ENCODE measurements at places on chromosomes 12 and 14. TPM values are rescaled to one million over a fixed set of nuclear protein-coding genes. Genes with fewer than 3 reads are reported as not detected.

The MTHFD1 gene
- 84.6 TPM for polyA plus RNA-seq

The OTUB2 gene
- 0.26 TPM for polyA plus RNA-seq

The TMEM30B gene
- not detected for polyA plus RNA-seq

The ZNF891 gene
- polyA plus RNA-seq = 1.3 TPM

The APPL2 gene
- 8.6 TPM for polyA plus RNA-seq

The BHLHE41 gene
- polyA plus RNA-seq = not detected

The DPPA3 gene
- not detected for polyA plus RNA-seq

The BCL2L14 gene
- not detected for polyA plus RNA-seq

The ASIC1 gene
- polyA plus RNA-seq = 1.2 TPM

The CLEC14A gene
- not detected for polyA plus RNA-seq

The ARHGAP9 gene
- 10.2 TPM for polyA plus RNA-seq

The OR4E2 gene
- polyA plus RNA-seq = not detected

The EPYC gene
- not detected for polyA plus RNA-seq

The TMEM233 gene
- polyA plus RNA-seq = 0.17 TPM

The SERPINA10 gene
- polyA plus RNA-seq = not detected

The BMAL2 gene
- polyA plus RNA-seq = 0.13 TPM

The CLEC4C gene
- polyA plus RNA-seq = not detected

The POTEG gene
- not detected for polyA plus RNA-seq

GRCh38 chr14:101905614-101906013, 58.8 kb upstream of the DYNC1H1 start:
- no peak for DNase-seq

DNA sequence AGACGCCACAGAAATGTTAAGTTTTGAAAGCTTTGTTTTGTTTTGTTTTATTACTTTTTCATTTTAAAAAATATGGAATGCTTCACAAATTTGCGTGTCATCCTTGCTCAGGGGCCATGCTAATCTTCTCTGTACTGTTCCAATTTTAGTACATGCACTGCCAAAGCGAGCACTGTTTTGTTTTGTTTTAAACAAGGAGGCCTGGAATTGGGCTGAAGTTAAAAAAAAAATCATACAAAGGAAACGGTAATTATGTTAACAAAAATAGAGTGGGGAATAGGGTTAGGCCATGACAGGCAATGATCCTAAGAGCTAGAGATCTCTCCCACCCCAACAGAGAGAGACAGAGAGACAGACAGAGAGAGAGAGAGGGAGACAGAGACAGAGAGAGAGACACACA, 57.0 kb downstream of the ZFP36L1 start:
- no peak for DNase-seq

GRCh38 chr14:61160798-61161197, 120.3 kb downstream of the TMEM30B start:
- no peak for DNase-seq

DNA sequence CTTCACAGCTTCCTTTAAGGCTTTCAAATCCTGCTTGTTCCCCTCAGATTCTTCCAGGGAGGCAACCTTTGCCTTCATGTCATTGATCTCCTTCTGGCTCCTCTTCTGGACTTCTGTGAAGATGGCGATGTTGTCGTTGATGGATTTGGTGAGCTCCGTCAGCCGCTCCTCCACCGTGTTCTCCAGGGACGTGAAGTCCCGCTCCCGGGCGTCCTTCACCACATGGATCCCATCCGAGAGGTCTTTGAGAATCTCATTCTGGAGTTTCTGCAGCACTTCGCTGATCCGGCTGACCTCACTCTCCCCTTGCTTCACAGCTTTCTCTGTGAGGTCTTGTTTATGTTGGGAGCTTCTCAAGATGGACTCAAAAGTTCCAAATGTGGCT, 7.9 kb downstream of the CKAP4 start:
- DNase-seq = no peak

- DNase-seq = no peak
Measured at GRCh38 chr14:87014856-87015255, 978.1 kb downstream of the GALC start.

GRCh38 chr14:100446572-100446971, 123.4 kb downstream of the SLC25A47 start:
- peak; percentile 76 for DNase-seq

DNA sequence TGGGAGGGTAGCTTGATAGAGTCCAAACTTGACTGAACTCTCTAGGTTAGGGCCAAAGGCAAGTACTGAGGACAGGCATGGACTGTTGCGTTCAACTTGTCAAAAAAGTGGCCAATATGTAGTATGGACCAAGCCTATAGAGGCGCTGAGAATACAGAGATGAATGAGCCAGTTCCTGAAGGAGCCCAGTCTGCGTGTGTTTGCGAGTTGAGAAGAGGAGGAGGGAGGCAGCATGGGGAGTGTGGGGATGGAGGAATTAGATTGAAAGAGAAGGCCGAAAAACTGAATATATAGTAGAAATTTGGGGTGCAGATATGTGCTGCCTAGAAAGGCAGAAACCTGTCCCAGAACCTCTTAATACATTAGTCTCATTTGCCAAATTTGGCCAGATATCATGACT, 412.4 kb downstream of the PCNX1 start:
- DNase-seq = no peak

GRCh38 chr12:111056618-111057521, 136.5 kb upstream of the MYL2 start:
- peak; percentile 29 for DNase-seq

GRCh38 chr12:131589221-131589897, 121.5 kb upstream of the SFSWAP start:
- no peak for DNase-seq

DNA sequence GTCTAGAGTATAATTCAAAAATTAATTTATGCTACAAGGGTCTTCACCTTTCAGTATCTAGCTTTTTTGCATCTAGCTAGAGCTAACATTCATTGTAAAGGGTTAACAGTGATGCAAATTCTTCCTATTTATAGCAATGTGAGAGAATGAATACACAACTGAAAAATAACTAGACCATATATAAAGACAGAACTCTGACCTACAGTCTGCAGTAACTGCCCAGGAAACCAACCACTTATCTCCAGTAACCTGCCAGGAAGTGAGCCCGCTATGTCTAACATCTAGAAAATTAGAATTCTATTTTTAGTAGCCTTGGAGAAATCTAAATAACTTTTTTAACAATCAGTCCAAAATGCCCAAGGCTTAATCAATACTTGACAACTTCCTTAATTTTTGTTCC, 1021.9 kb downstream of the LRFN5 start:
- DNase-seq = no peak

GRCh38 chr12:71195338-71195896, 37.6 kb upstream of the TSPAN8 start:
- DNase-seq = no peak

- no peak for DNase-seq
Measured at GRCh38 chr12:3055704-3056467, 21.3 kb upstream of the TSPAN9 start.

DNA sequence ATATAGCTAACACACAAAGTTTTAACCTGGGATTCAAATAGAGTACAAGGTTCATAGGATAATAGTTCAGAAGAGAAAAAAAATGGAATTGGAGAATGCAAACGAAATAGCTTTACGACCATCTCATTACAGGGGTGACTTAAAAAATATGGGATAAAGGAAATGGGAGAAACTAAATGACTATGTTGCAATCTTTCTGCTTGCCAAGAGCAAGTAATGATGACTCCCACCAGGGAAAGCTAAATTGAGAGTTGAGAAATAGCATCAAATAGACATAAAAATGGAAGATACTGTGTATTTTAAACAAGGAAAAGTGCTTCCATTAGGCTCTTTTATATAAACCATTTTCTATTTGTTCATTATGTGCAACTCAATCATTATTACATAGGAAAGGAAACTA, 155.7 kb upstream of the ATXN7L3B start:
- no peak for DNase-seq

DNA sequence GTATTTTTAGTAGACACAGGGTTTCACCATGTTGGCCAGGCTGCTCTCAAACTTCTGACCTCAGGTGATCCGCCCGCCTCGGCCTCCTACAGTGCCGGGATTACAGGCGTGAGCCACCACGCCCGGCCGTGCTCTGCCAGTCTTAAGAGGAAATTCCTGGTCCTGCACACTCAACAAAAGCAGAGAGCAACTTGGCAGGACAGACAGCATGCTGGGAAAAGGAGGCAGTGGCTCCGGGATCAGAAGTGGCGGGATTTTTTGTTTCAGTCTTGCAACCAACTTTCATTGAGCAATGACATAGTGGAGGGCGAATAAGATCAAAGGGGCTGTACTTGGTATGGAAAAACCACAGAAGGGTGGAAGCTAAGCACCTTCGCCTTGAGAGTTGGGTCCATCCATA, 2.1 kb downstream of the CKAP4 start:
- DNase-seq = no peak

DNA sequence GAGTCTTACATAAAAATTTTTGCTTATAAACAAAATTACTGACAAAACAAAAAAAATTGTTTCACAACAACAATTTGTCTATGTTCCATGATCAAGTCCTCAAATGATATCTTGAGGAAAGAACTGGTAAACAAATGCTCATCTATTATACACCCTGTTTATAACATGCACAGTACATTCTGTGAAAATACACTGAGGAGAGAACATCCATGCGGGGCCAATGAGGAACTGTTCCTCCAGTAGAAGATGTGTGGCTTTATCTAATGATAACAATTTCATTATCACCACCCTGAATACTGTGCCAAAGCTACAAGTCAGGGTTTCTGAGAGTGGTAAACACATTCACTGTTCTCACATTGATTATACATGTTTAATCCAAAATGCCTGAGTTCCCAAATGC, 10.8 kb downstream of the MLH3 start:
- DNase-seq = no peak

- DNase-seq = no peak
Measured at GRCh38 chr12:104054681-104055346, 4.8 kb upstream of the GLT8D2 start.

- DNase-seq = no peak
Measured at GRCh38 chr12:121181181-121181580, 28.7 kb upstream of the P2RX4 start.

- no peak for DNase-seq
Measured at GRCh38 chr14:105850853-105851581, 324.6 kb downstream of the TMEM121 start.

- DNase-seq = no peak
Measured at GRCh38 chr14:53368066-53368465, 214.9 kb upstream of the DDHD1 start.

DNA sequence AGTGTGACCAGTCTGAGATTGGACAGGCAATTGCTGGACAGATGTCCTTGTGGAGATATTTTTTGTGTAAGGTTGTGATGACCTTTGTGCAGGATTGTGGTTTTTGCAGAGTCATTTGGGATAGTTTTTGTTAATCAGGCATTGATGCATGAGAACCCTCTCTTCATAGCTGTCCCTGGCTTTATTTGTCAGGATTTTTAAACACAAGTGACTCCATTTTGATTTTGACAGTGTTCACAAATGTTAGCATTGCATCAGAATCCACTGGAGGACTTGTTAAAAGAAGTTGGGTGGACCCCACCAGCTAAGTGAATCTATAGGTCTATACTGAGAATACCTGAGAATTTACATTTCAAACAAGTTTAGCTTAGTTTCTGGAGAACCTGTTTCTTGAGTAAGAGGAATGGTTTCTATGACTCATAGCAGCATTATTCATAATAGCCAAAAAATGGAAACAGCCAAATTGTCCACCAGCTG, 11.8 kb downstream of the FNTB start:
- DNase-seq = no peak

- no peak for DNase-seq
Measured at GRCh38 chr12:1848745-1849144, 28.4 kb downstream of the LRTM2 start.

- DNase-seq = no peak
Measured at GRCh38 chr12:42484996-42485395, 104.5 kb downstream of the PRICKLE1 start.

- DNase-seq = no peak
Measured at GRCh38 chr12:65667932-65668331, 156.4 kb upstream of the HMGA2 start.

- no peak for DNase-seq
Measured at GRCh38 chr12:121145221-121145620, 12.5 kb downstream of the P2RX7 start.

DNA sequence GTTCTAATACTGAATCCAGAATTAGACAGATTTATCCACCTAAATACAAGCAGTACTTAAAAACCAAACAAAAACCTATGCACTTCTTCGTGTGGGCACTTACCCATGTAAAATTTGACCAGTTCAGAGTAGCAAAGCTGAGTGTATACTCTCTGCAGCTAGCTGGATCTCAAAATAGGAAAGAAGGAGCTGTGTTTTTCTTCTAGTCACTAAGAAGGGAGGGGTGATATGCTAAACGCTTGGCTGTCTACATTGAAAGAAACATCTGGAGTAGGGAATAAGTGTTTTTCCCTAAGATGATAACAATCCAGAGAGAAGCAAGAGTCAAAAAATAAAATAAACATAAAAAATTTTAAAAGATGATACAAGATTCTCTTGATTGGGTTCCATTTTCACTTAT, 20.0 kb downstream of the RBMS2 start:
- DNase-seq = no peak

- no peak for DNase-seq
Measured at GRCh38 chr12:67573566-67573965, 75.0 kb upstream of the DYRK2 start.

- no peak for DNase-seq
Measured at GRCh38 chr14:102821252-102821651, 44.0 kb downstream of the TRAF3 start.

DNA sequence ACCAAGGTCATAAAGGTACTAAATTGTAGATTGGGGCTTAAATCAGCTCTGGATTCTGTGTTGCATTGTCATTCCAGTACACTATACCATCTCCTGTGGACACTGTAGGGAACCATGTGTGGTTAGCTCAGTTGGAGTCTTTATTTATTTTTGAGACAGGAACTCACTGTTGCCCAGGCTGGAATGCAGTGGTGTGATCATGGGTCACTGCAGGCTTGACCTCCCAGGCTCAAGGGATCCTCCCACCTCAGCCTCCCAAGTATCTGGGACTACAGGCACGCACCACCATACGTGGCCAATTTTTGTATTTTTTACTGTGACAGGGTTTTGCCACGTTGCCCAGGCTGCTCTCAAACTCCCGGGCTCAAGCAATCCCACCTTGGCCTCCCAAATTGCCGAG, 6.7 kb downstream of the PAPOLA start:
- no peak for DNase-seq

DNA sequence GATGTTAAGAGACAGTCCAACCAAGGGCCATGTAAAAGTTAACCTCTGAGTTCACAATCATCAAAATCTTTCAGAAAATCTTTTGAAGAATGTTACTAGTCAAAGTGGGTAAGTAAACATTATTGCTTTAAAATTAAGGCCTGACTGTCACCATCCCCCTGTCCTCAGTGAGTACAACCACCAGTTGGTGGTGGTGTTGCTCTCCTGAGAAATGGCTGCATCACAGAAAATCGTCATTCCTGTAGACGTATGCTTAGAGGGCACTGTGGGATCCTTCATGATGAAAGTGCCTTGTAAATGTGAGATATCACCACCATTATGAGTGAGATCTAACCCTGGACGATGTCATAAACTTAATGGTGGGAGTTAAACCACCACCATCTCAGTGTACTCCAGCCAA, 451.2 kb downstream of the RPS29 start:
- no peak for DNase-seq

- DNase-seq = no peak
Measured at GRCh38 chr12:33944703-33945437, 77.4 kb upstream of the ALG10 start.
